ENCODE measurements at places on chromosomes 1 and 21.

DNA sequence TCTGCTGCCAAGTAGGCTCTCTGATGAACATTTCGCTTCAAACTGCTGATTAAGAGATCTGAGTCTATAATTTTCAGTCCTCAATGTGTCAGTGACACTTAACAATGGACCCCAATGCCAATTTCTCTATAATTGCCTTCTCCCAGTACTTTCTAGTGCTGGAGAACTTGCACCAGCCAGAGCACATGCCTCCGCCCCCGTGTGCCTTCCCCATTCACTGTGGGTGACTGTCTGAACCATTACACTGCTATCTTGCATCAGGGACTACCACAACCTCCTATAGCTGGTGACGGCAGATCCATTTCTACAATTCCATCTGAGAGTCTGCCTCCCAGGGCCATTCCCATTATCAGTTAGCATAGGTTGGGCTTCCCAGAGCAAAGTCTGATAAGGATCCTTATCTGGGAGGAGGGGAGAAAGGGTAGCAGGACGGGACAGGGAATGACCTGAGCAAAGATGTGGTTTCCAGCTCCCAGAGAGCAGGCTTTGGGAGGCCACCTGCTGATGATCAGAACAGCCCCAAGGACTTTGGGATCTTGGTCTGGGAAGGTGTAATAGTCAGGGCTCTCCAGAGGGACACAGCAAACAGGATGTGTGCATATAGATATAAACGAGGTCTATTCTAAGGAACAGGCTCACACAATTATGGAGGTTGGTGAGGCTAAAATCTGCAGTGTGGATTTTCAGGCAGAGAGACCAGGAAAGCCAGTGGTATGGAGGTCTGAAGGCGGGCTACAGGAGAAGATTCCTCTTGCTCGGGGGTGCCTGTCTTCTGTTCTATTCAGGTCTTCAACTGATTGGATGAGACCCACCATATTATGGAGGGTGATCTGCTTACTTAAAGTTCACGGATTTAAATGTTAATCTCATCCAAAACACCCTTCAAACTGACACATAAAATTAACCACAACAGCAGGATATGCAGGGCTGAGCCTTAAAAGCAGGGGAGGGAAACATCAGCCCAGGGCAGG is 238.2 kb downstream of the PTPRU start:
- DNase-seq: no peak

GRCh38 chr1:8059161-8059622 is 33.1 kb upstream of the ERRFI1 start:
- DNase-seq: no peak

DNA sequence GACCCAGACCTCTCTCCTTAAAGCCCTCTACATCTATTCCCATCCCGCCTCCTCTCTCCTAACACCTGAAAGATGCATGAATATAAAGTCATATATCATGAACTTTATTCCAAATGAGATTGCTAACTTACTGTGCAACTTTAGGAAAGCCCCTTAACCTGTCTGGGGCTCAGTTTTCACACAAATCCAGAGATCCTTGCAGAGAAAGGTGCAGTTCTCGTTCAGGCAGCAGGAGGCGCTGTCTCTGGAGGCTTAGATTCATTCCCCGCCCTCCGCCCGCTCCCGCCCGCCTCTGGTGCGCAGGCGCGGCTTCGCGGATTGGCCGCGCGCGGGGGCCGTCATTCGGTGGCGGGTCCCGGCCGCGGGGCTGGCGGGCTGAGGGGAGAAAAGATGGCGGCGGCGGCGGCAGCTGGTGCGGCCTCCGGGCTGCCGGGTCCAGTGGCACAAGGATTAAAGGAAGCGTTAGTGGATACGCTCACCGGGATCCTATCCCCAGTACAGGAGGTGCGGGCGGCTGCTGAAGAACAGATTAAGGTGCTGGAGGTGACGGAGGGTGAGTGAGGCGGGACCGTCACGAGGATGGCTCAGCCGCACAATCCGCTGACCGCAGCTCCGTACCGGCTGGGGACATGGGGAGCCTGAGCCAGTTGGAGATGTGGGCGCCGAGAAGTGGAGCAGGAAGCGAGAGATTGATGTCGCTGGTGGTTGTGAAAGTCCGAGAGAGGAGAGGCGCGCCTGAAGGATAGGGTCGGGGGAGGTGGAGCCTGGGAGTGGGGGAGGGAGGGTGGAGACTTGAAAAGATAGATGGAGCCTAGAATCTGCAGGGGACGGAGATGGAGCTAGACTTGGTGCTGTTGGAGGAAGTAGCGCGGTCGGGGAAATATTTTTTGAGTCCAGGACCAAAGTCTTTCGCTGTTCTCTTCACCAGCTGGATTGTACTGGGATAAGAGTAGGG is at the start of gene IPO9:
Gene IPO9, plus strand, starts transcription at position 338 of the 955 bp plus-strand sequence. Its CDS starts 53 bp downstream, at position 391.
- peak; percentile 97 for DNase-seq

DNA sequence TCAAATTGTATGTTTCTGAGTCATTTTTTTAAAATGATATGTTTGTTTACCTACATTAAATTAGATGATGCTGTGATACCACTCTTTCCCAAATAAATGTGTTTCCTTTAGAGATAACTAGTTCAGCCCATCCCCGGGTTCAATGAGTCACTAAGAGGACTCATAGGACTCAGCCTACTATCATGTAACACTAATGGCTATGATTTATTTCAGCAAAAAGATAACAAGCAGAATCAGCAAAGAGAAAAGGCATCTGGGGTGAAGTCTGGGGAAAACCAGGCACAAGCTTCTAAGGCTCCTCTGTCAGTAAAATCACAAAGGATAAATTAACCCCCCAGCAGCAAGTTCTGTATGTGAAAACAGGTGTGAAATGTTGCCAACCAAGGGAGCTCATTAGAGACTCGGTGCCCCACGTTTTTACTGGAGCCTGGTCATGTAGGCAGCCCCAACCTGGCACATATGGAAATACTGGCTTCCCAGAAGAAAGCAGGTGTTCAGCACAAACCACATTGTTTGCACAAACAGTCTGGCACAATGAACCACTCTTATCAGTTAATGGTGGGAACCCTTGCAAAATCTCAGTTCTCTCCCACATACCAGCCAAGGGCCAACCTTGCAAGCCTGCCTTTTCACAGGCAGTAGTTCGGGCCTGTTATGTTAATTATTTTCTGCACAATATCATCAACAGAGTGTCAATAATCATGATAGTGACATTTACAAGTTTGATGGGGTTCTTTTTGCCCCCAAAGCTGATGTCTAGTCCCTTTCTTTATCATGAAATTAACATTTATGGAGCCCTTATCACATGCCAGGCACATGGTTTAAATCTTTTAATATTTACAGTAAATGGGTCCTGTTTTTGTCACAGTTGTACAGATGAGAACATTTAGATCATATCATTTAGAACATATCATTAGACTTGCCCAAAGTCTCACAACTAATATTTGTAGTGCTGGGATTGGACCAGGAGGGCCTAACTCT is 23.1 kb upstream of the CNN3 start:
- no peak for DNase-seq

GRCh38 chr1:186244825-186245224 is 130.2 kb downstream of the TPR start:
- peak; percentile 68 for DNase-seq

- peak; percentile 90 for DNase-seq
These were observed 26.4 kb downstream of the FOXO6 start for GRCh38 chr1:41387667-41388091.

DNA sequence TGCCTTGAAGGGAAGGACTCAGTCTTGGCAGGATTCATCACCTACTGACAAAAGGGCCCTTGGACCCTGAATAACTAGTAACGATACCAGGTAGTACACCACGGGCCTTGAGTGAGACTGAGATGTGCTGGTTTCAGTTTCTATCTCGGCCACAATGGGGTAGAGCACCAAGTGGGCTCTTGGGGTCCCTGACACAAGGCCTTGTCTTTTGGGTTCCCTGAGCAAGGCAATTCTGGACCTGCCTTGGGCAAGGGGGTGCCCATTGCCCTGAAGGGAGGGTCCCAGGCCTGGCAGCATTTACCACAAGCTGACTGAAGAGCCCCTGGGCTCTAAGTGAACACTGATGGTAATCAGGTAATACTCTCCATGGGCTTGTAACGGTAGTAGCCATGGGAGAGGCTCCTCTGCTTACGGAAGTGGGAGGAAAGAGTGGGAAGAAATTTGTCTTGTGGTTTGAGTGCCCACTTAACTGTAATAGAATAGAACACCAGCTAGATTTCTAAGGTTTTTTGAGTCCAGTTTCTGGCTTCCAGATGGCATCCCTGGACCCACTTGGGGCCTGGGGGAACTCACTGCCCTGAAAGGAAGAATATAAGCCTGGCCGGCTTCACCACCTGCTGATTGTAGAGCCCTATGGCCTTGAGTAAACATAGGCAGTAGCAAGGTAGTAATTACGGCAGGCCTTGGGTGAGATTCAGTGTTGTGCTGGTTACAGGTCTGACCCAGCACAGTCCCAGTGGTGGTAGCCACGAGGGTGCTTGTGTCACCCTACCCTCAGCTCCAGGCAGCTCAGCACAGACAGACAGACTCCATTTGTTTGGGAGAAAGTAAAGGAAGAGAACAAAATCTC is 58.5 kb downstream of the WDR4 start:
- DNase-seq: no peak

GRCh38 chr21:35244514-35244913 is 195.4 kb upstream of the RUNX1 start:
- no peak for DNase-seq

GRCh38 chr1:32991819-32992488 is 27.3 kb upstream of the RNF19B start:
- DNase-seq: no peak

DNA sequence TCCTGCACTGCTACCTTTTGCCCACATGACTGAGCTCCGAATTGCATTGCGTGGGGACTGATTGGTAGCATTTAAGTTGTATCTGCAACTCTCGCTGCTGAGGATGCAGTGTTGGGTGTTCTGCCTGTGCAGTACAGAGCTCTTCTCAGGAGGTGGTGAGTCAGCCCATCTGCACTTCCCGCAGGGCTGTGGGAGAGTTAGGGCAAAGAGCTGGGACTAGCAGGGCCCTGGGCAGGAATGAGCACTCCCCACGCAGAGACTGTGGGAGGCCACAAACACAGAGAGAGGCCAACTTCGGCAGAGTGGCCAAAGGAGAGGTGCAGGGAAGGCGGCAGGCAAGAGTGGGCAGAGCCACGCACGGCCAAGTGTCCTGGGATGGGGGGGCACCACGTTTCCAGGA is 244.7 kb downstream of the SIPA1L2 start:
- no peak for DNase-seq

DNA sequence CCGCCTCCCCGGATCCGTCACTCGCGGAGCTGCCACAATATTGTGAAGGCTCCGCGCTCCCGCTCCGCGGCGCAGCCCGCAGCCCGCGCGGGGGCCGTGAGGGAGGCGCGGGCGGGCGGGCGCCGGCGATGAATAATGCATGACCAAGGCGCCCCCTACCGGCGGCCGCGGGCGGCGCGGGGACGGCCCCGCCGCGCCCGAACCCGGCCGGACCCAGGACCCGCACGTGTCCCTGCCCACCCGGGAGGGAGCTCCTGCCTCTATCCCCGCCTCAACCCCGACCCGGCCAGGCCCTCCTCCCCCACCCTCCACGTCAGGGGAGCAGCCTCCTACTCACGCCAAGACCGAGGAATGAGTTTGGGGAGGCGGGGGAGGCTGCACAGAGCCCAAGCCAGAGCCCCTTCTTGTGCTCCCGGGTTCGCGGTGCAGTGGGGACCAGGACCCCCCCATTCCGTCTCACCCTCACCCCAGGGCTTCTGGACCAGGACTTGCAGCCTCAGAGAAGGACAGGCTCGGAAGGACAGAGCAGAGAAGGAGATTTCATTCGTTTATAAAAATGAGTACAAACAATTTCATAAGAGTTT is 70.8 kb upstream of the CASZ1 start:
- DNase-seq: peak; percentile 74

DNA sequence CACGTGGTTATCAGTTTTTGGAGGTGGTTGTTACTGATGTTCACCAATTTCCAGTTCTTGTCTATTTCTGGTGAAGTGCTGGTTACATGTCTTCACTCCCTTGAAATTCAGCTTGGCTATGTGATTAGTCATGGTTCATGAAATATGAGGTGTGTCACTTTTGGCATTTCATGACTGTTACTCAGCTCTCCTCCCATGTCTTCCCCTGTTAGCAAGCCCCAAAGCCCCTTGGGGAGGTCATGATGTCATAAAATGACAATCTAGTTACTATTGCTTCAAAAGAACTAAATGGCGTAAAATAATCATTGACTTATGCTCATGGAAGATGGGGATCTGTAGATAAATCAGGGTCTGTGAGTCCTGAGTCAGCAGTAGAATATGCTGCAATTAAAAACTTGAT is 425.1 kb downstream of the SETD4 start:
- no peak for DNase-seq

GRCh38 chr21:41678924-41679318 is 87.9 kb downstream of the RIPK4 start:
- DNase-seq: peak; percentile 98

DNA sequence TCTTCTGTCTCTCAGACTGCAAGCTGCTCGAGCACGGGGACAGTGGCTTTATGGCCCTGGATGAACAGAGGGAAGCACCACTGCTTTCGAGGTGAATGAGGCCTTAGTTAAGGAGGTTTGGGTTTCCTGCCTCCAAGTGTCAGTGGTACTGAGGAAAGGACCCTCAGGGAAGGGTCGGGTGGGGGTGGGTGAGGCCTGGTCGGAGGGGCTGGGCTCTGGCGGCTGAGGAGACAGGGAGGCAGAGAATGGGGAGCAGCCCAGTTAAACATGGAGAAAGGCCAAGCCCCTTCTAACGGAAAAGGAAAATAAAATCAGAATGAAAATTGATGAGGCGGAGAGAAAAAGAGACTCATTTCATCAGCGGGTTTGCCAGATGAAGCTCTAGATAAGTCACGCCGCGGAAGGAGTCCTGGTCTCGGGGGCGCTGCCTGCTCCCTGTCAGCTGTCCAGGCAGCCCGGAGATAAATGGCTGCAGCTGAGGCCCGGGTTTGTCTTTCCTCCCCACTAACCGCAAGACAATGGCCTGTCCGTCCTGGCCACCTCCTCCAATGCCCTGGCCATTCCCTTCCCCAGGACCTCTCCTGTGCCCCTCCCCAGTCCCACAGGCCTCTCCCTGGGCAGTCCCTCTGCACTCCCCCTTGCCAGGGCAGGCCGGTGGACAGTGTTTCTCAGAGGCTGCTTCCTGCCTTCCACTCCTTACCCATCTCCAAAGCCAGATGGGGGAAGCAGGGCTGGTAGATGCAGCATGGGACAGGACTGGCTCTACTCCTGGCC is 55.2 kb downstream of the LRRN2 start:
- DNase-seq: no peak

- peak; percentile 90 for DNase-seq
These were observed at the start of gene CBR1 for GRCh38 chr21:36069713-36070583. CBR1 (plus strand) TSS chr21:36070024; CDS start chr21:36070116, 92 bp downstream.

- DNase-seq: peak; percentile 81
These were observed 131.6 kb downstream of the LHX8 start for GRCh38 chr1:75265792-75266191.

GRCh38 chr1:23779826-23780371 is 1.7 kb downstream of the PITHD1 start:
- DNase-seq: no peak

- no peak for DNase-seq
These were observed 74.4 kb downstream of the HMCN1 start for GRCh38 chr1:185808631-185809030.

All from GM23338 (cell line).